ENCODE measurements at places on chromosomes 16 and 17.

DNA sequence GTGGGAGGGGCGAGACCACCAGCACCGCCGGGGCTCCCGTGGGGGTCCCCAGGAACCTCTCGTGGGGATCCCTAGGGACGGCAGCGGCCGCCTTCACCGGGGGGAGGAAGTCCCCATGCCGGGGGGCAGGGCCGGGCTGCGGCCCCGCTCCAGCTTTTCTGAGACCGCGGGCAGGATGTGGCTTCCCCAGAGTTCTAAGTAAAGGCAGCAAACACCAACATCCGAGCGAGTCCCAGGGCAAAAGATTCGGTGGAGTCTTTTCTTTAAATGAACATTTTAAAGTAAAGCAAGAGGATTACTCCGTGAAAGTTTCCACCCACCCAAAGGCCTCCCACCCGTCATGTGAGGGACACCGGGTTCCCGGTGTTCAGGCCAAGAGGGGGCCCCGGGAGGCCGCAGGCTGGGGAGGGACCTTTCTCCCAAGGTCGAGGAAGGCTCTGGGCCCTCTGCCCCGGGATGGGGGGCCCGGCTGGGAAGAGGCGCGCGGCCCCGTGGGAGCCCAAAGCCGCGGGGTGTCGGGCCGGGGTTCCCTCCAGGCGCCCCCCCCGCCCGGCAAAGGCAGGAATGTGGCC is 137.2 kb upstream of the RPH3AL start:
- DNase-seq: peak; percentile 3

GRCh38 chr17:10610884-10611283 is 46.2 kb downstream of the MYH3 start:
- DNase-seq: no peak

- no peak for DNase-seq
Measured at GRCh38 chr16:30841332-30841731, 52.5 kb downstream of the BCL7C start.

DNA sequence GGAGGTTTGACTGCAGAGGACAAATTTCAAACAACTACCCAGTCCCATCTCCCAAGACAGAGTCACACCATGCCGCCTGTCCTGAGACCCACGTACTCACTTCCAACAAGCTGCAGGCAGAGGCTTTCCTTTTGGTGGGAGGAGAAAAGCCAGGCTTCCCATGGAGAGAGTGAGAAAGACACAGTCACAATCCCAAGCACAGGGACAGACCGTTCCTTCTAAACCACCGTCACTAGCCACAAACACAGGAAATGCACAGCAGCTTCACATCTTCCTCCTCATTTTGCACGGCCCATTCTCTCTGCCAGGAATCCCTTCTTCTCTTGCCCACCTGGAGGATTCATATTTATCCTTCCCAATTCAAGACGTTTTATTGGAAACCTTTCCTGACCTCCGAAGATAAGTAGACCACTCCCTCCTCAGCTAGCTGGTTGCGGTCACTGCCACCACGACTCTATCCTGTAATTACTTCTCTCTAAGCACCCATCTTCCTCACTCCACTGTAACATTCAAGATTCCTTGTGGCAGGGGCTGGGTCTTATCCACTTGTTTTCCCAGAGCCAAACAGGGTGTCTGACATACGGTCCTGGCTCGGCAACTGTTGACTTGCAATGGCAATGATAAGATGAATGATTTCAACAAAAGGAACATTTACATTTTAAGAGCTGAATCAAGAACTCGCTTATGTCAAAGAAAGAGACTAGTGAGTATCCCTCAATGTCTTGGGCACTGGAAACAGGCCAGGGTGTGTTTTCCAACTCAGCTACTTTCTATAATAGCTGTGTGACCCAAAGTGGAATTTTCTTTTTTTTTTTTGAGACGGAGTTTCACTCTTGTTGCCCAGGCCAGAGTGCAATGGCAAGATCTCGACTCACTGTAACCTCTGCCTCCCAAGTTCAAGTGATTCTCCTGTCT is 87.6 kb downstream of the XYLT1 start:
- no peak for DNase-seq

GRCh38 chr16:7013990-7014389 is 318.7 kb upstream of the RBFOX1 start:
- DNase-seq: no peak
